GDM1 (cell line): ENCODE measurements at places on chromosomes 1 and 21.

DNA sequence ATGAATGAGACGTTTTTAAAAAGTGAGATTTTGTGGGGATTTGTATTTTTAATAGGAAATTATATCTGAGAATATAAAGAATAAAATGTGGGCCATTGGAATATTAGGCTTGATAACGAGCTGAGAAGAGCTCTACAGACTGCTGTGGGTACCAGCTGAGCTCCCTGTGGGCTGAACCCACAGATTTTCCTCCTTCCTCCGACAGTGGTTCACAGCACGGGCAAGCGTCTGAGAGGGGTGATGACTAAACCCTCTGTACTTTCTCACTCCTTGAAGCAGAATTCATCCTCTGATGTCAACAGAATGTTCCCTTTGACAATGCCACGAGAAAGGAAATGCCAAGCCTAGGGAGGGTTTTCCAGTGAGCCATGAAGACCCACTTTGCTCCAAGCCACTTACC, 102.7 kb upstream of the AJAP1 start:
- DNase-seq: no peak

DNA sequence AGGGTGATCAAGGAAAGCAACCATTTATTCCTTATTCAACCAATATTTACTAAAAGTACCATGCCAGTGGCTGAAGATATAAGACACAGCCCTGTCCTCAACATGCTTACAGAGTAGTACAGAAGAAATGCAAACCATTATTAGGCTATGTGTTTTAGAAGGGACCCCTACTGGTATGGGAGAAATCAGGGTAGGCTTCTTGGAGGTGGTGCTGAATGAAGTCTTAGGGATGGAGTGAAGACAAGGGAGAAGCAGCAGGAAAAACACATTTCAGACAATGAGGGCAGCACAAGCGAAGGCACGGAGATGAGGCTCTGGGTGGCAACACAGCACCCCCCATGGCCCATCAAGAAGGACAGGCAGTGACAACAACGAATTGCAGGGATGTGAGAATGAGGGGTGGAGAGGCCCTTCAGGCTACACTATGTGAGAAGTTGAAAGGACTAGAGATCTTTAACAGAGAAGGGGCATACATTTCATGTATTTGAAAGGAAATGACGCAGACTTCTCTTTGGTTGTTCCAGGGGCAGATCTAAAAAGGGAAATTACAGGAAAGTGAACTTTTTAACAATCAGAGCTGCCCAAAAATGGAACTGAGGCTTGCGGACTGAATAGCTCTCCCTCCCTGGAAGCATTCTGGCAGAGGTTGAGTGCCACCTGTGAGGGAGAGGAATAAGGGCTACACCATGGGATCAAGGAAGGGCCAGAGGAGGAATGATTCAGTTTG, 16.8 kb upstream of the CD58 start:
- no peak for DNase-seq

DNA sequence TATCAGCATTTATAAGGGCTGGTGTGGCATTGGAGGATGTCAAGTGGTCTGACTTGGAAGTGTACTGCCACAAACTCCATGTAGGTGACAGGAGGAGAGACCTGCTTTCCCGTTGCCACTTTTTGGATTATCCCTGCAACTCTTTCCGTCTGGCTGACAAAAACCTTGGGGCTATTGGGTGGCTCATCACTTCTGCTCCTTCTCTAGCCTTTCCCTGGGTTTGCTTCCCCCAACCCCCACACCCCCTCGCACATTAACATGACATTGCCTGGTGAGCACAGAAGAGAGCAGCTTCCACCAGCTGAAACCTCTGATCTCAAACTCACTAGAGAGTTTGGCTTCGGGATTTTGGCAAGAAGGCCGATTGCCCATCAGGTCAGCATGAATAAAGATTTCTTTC, 39.2 kb downstream of the PROX1 start:
- DNase-seq: no peak

DNA sequence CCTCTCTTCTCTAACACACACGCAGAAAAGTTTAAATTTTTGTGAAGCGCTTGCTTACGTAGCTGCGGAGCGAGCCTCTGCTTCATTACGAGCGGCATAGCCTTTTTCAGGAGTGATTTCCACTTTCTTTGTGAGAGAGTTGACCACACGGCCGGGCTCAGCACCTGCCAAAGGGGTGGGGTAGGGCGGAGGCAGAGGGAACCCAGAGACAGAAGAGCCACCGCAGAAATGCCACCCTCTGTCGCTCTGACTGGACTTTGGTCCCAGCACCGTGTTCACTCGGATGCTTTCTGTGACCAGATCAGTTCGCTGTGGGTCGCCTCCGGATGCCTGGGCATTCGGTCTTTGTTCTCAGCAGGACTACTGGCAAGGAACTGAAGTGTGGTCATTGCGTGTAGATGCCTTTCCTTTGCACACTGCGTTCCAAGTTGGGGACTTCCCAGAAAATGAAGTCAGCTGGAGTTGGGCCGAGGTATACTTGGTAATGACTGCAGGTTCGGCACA, 883 bp downstream of the CHODL start:
- no peak for DNase-seq

- no peak for DNase-seq
These were observed 72.9 kb downstream of the SIK1 start for GRCh38 chr21:43354026-43354420.

DNA sequence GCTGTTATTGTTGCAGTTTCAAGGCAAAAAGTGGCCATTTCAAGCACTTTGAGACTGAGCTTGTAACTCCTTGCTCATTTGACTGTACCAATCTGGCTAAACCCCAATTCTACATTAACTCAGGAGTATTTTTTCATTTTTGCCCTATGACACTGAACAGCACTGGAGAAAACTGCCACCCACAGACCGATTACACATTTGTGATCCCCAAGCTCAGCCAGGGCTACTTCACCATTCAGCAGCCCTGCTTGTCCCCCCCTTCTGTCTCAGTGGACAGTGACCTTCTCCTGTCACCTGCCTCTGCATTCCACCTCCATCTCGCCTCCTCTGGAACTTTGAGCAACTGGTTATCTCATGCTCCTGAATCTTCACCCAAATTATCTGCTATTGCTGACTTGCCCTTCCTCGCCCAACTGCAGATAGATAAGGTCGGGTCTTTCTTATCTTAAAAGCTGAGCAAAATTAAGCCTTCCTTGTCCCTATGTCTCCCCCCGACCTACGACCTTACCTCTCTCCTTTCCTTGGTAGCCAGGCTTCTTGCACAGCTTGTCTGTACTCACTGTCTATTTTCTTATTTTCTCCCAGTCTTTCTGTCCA, 25.3 kb downstream of the SPATA46 start:
- no peak for DNase-seq

DNA sequence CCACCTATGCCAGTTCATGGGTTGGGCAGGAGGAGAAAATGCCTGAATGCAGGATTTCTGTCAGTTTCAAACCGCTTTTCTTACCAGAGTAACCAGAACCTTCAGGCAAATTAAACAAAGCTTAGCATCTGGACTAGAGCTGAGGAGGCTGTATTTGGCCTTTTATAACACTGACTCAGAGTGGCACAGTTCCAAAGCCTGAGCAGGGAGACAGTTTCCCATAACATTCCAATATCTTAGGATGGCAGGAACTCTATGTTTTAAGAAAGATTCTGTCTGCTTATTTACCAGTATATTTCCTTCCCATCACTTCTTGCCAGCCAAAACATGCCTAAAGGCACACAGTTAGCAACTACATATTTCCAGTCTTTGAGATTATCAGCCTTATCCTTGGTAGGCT, 46.8 kb downstream of the UBR4 start:
- no peak for DNase-seq
